ENCODE measurements at places on chromosomes 1 and 21.

DNA sequence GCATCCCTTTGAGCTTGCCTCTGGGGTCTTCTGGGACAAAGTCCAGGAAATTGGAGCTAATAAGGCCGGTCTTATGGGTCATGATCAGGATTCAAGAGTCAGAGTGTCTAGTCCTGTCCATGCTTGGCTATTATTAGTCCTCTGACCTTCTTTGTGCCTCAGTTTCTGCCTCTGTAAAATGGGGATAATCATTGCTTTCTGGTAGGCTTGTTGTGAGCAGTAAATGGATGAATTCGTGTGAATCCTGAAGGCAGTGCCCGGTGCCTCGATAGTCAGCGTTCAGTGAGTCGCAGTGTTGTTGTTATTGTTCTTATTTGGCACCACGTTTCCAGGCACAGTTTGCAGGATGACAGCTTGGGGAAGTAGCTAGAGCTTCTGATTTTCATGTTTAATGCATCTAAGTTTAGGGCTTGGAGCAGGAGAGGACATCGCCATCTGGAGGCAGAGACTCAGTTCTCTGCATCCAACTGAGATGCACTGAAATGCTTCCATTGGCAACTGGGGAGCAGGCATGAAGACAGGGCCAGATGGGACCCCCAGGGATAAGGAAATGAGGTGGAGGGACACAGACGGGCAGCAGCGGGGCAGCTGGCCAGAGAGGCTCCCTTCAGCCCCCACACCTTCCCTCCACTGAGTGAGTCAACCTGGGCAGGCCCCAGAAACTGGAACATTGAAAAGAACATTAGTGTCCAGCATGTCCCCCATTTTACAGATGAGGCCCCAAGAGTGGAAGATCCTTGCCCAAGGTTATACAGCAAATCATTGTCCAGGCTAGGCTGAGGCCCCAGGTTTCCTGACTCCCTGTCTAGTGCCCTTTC is 160.3 kb downstream of the PTPRU start:
- DNase-seq, result no peak

- DNase-seq, result no peak
Measured at GRCh38 chr1:219566951-219567947, 45.7 kb downstream of the ZC3H11B start.

DNA sequence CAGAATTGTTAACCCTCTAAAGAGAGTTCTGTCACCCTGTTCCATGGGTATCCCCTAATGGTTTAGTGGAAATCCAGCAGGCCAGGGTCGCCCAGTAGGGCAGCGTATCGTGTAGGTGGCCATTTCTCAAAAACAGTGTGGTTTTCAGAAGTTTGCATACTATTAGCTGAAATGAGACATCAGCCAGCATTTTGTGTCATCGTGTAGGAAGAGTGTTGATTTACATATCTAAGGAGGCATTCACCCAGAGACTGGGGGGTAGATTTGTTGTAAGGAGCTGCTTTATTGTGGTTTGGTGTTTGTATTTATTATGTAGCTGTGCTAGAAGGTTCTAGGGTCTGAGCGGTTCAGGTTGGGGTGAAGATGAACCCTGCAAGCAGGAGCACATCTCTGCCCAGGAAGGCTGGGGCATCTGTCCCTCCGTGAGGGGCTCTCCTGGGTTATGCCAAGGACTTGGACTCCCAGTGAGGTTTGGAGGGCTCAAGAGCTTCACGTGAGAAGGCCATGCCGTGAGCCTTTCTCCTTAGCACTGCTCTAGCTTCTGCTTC is 174.4 kb downstream of the PGBD5 start:
- no peak for DNase-seq

DNA sequence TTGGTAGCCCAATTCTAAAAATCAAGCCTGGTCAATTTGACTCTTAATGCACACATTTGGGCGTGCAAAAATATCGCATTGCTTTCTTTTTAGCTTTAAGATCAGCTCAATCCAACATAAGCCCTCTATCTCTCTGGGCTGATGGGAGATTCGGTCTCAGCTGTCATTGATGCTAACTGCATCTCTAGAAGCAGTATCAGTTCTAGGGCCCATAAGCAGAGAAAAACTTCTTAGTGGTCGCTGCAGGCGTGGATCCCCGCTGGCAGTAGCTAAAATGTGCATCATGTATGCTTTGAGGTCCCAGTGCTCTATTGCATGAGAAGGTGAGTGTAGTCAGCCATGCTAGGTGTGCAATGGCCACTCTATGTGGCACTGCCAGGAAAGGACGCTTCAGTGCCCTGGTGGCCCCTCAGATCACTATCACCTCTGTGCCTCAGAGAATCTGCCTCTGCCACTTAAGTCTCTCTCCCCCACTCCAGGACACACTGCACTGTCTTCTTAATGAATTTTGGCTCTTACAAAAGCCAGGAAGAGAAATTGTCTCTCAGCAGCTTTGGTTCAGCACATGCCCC is 79.7 kb upstream of the GADD45A start:
- DNase-seq, result no peak

DNA sequence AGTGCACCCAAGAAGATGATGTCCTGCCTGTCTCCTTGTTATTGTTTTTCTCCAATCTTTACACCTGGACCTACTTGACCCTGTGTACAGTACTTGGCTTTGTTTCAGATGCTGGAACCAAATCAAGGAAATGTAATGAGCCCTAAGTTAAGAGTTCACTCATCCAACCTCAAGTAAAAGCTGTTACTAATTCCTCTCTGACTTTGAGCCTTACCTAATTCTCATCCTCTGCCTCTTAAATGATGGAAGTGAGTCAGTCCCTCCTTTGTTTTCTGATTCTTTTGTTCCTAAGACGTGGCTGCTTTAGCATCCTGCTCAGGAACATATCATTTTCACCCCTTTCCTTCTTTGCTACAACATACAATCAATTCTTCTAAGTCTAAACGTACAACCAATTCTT is 15.3 kb upstream of the PLA2G4A start:
- DNase-seq, result no peak

- DNase-seq, result no peak
Measured at GRCh38 chr21:36803816-36804439, 105.0 kb downstream of the SIM2 start.

GRCh38 chr1:82395440-82395839 is 594.7 kb downstream of the ADGRL2 start:
- DNase-seq, result no peak

DNA sequence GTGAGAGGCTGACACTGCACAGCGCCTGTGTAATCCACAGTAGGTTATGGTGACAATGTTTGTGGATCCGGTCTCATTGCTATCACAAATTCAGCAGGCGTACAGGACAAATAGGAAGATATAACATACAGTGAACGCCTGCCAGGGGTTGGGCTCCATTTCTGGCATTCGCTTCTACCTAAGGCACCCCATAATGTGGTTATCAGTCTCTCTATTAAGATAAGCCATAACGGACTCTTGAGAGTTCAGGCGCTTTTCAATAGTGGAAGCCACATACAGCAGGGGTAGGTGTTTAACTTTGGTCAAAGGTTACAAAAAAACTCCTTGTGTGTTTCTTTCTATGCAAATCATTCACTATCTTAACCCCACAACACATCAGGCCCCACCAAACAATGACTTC is 72.8 kb downstream of the SIPA1L2 start:
- no peak for DNase-seq

DNA sequence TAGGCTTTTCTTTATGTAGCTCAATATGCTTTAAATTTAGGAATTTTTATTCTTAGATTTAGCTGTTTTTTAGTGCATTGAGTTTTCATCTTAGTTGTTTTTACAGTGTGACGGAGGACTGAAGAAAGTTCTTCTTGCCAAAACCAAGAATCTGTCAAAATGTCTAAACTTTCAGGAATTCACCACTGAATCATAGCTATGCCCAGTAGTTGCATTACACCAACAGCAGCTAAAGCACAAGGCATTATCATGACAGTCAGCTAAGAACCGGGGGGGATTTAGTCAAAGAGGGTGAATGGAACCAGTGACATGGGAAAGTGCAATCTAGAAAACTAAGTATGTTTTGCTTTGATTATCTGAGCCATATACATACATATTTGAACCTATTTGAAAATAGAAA is 6.5 kb upstream of the C1orf146 start:
- DNase-seq, result no peak

DNA sequence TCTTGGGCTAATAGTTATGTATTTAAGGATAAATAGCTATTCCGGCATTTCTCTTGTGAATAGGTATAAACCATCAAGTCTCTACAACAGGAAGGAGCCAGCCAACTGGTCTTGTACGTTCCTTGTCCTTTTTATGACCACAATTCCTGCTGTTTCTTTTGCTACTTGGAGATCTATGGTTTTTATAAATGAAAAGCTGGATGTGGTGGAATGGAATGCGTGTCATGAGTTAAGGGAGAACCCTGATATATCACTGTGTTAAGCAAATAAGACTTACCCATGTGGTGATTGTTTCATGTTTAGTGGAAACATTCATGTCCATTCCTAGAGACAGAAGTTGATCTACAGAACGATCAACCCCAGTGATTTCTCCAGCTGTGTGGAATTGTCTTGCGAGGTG is 282.1 kb downstream of the RPS6KC1 start:
- DNase-seq, result no peak

GRCh38 chr21:42063191-42063570 is 7.9 kb upstream of the UMODL1 start:
- no peak for DNase-seq

Data from activated CD8-positive, alpha-beta memory T cell treated with anti-CD3 and anti-CD28 coated beads for 4 hours (primary cell).